ENCODE measurements at places on chromosomes 4 and X.

DNA sequence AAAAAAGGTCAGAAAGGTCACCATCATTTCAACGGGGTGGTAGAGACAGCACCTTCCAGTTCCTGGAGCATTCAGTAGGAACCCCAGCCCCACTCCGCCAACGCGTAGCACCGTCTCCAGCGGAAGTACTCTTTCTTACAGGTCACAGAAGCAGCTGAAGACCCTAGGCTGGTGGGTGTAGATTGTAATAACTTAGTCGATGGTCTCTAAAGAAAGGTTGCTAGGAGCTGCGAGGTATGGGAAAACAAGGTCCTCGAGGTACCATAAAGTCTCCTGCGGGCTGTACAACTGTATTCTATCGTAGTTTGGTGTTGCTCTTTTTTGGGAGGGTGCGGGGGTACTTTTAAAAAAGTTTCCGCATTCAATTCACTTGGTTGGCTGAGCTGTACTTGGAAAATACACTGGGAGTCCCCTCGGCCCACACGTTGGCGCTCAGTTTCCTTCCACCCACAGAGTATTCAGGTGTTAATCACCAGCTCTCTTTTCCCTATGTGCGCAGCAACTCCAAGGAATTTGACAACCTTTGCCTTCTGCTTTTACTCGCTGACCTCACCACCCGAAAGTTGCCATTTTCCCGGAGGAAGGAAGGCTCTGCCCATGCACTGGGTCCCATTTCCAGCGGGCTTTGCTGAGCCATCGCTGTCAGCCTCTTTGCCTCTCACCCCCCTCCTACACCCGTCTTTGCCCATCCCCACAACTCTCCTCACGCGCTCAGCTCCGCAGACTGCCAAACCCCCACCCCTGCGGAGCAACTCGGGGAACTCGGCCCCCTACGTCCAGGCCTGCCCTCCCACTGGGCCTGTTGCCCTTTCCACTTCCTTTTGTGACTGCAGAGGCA is 4.8 kb upstream of the SOX3 start:
- DNase-seq, result no peak

- peak; percentile 63 for DNase-seq
Measured at GRCh38 chr4:158624889-158625478, 46.7 kb downstream of the C4orf46 start.

DNA sequence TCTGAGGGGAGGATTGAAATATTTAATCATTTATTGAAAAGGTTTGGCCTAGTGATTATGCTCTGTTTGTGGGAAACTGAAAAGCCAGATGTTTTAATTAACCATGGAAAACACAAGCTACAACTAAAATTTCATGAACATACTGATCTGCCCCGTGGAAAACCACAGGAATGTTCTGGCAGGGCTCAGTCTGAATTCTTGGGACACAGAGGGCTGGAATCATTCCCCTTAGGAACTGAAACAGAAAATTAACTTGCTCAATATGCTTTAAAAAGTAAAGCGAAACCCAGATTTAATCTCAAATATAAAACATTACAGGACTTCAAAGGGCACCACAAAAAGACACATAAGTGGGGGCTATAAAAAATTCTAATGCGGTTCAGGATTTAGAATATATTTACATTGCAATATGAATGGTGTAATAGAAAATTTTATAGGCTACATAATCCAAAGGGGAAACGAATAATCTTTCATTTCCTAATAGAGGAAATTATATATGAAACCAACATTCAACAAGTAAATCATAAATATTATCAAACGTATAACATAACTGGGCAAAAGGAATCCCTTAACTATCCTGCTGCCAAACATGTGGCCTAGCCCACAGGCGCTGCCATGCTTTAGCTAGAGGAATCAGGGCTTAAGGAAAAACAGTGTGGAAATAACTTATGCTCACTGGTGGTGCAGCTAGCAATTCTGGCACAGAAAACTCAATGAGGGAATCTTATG is 70.9 kb downstream of the APBB2 start:
- DNase-seq, result peak; percentile 62

- DNase-seq, result peak; percentile 17
Measured at GRCh38 chr4:94806376-94806775, 48.6 kb downstream of the BMPR1B start.

DNA sequence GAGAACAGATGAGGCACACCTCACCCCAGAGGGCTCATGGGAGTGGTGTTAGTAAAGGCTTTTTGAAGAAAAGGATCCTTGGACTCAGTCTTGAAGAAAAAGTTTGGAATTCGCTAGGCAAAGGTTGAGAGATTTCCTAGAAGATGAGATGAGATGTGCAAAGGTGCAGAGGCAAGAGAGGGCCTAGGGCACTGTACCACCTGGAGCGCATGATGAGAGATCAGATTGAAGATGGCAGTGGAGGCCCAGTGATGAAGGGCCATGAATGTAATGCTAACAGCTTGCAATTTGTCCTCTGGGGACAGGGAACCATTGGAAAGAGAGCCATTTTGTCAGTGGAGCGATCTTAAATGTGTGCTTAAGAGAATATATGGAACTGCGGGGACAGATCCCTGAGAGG is 45.0 kb downstream of the PGRMC2 start:
- no peak for DNase-seq

- peak; percentile 96 for DNase-seq
Measured at GRCh38 chrX:2696698-2697215, 5.7 kb downstream of the CD99 start.

DNA sequence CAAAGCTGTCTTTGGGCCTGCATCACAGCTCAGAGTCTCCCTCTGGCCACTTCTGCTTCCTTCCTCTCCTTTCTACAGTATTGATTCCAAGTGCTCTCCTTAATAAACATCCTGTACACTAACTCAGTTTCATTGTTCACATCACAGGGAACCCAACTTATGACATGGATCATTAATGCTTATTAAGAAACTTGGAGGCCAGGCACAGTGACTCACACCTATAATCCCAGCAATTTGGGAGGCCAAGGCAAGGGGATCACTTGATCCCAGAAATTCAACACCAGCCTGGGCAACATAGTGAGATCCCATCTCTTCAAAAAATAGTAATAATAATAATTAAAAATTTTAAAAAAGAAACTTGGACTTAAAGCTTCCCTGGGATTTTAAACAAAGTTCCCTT is 89.2 kb upstream of the EFHC2 start:
- DNase-seq, result peak; percentile 64

- peak; percentile 83 for DNase-seq
Measured at GRCh38 chr4:71944956-71945355, 86.8 kb upstream of the NPFFR2 start.

GRCh38 chr4:8728536-8729407 is 136.2 kb downstream of the CPZ start:
- no peak for DNase-seq

DNA sequence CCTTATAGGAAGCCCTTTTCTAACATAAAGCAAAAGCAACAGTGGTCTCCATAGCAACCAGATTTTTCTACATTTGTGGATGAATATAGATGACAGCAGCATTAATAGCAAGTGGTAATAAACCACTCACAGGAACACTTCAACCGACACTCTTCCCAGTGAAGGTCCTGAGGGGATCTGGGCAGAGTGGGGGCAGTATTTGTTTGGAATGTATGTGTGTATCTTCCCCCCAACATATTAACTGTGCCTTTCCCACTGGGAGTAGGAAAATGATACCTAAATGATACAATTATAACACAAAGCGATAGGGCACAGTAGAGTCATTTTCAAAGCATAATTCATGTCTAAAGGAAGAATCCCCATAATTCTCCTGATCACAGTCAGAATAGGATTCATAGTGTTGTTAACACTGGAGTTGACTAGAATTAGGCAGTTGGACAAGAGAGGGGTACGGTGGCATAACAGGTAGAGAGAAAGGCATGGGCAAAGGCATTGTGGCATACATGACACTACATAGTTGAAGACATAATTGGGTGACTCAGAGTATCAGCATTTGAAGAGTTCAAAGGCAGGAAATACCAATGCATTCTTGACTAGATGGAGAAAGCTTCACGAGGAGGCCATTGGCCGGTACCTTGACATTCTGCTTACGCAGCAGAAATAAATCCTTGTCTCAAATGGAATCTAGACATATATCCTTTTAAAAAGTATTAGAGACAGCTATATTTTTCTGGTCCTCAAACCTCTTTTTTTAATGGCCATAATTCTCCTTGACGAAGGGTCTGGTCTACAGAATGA is 15.2 kb downstream of the CAPN6 start:
- DNase-seq, result no peak

DNA sequence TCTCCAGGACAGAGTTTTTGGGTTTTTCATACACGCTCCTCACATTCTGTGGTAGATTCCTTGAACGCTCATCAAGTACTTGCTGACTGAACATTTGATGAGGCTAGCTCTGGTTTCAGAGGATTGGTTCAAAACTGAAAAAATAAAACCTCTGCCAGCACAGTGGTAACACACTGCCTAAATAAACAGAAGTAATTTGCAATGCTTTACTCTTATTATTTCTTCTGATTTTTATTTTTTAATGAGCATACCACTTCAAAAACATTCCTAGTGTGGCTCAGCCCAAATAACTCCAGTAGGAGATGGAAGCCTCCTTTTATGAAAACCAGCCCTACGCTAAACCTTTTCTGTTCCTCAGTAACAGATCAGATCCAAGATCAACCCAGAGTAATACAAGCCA is 72.0 kb upstream of the INTU start:
- no peak for DNase-seq

DNA sequence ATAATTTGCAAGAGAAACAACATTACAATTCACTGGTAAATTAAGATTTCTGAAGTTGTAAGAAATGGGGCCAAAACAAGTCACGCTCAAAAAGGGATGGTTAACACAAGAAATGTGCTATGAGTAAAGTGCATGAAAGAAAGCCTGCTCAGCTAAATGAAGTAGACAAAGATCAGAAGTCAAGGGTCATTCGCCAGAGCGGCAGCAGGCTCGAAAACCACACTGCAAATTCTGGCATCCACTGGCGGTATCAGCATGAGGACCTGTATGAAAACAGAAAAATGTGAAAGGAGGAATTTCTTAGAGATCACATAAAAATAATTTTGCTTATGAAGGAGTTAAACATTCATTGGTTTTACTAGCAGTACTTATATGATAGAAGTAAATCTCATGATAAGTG is 49.6 kb downstream of the FBXL5 start:
- no peak for DNase-seq

DNA sequence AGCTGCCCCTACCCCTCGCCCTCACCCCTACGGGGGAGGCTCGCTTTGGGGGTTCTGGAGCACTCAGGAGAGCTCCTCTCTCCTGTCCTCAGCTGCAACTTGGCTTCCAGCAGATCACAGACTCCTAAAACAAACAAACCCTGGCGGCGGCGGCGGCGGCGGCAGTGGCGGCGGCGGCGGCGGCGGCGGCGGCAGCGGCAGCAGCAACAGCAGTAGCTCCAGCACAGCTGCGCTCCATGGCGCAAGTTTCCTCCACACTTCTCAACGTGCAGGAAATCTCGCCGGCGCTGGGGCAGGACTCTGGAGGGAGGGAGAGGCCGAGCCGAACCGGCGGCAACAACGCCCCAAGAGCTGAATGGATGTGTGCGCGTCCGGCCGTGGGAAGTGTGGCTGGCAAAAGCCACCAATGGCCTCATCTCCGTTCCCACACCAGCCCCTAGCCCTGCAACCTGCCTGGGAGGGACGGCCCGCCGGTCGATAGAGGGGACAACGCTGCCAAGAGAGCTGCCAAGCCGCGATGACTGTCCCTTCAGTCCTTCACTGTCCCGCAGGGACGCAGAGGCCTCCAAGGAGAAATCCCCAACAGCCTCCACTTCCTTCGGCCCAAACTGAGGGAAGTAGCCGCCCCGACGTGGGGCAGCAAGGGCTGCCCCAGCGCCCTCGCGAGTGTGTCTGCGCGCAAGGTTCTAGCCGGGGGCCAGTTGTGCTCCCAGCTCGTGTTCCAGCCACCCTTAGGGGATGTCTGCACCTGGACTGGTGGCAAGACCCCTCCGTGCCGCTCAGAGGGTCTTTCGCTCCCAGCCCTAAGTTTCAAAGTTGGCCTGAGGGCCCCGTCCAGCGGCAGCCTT is 775 bp downstream of the SHROOM4 start:
- DNase-seq, result peak; percentile 57

GRCh38 chr4:88823058-88823919 is 125.7 kb upstream of the NAP1L5 start:
- DNase-seq, result peak; percentile 92

DNA sequence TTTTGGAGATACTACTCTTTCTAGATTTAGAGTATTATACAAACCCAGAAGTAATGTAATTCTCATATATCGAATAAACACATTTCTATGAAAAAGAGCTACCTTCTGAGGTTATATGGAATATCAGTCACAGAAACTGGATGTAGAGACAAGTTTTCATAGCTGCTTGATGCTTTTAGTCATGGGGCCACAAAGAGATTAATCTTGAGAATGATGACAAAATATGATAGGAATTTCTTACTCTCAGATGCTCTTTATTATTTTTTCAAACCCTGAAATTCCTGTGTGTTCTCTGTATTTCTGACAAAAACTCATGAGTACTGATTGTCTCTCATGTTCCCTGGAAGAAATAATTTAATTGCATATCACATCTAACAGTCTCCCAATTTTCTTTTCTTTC is 662.5 kb downstream of the RAPGEF2 start:
- no peak for DNase-seq

GRCh38 chr4:38591617-38592337 is 72.2 kb upstream of the KLF3 start:
- DNase-seq, result no peak

GRCh38 chr4:38268837-38269236 is 308.6 kb downstream of the PTTG2 start:
- no peak for DNase-seq

- DNase-seq, result peak; percentile 18
Measured at GRCh38 chrX:39688576-39689375, 409.0 kb downstream of the BCOR start.

- DNase-seq, result peak; percentile 55
Measured at GRCh38 chr4:184265546-184266351, 48.1 kb upstream of the ENPP6 start.

GRCh38 chr4:101948055-101948454 is 157.5 kb downstream of the BANK1 start:
- no peak for DNase-seq

DNA sequence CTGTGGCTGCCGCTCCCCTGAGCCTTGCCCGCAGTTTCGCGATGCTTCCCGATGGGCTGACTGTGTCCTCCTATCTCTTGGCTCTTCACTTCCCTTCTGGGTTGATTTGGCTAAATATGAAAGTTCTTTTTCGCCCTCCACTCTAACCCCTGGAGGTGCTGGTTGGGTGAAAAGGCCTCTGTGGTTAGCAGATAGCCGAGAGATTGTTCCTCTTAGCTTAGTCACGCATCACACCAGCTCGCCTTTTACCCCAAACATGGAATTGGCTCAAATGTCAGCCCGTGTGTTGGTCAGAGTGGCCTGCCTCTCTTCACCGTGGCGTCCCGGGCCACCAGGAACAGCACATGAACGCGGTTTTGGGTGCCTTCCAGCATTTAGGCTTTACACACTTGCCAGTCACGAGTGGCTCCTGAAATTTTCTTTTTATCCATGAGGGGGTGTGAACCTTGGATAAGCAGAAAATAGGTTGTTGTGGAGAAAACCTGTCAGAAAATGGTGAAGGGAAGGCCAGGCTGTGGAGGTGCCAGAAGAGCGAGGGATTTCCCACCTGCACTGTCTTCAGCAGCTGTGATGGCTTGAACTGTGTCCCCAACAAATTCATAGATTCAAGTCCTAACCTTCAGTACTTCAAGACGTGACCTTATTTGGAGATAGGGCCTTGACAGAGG is 8.9 kb downstream of the CLCN4 start:
- no peak for DNase-seq

Measured in endothelial cell of umbilical vein (primary cell).